ENCODE measurements at places on chromosomes 2 and 18. TPM values are rescaled to one million over a fixed set of nuclear protein-coding genes. Genes with fewer than 3 reads are reported as not detected.

DNA sequence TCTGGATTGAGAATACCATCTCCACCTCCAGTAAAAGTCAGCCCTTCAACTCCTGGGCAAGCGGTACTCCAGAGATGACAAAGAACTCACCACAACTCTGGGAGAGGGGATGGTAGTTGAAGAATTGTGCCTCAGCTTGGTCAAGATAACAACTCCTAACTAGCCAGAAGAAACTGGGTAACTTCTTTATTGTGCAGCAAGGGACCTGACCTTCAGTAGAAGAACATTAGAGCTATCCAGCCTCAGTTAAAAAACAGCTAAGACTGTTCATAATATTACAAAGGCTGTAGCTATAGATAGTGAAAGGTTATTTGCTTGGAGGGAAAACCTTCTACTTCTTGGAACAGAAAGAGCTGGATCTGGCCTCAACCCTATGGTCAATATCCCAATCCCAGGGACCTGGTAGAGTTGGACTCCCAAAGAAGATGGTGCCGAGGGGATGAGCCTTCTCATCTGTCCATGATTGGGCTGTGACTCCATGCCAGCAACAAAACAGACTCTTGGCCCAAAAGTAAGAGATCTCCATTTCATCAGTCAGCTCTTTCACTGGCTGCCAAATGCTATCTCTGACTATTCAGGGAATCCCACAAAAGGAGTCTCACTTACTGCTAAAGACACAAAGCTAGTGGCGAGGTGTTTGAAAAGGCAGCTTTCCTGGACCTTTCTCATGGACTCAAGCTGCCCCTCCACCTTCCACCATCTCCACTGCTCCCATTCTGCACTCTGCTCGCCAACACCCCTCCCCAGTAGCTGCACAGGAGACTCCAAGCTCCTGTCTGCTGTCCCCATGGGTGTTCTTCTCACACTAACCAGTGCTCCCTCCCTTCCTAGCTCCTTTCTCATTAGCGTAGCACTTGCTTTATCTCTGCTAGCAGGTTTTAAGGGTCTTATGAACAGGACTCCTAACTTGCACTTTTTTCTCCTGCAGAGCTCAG, 145.8 kb downstream of the CAPN13 start:
- H3K4me1 ChIP-seq, result no peaks in the 10 kb centered on the region
- H3K36me3 ChIP-seq, result no peaks in the 10 kb centered on the region
- no peak overlapping the region for H3K4me3 ChIP-seq
- DNase-seq, result no peak
- H3K27ac ChIP-seq, result no peak overlapping the region
- no peaks in the 10 kb centered on the region for H3K27me3 ChIP-seq

GRCh38 chr2:172403402-172403801, 24.0 kb upstream of the ITGA6 start:
- H3K4me1 ChIP-seq, result peaks cover 16% of the 10 kb centered on the region
- no peak for DNase-seq
- no peaks in the 10 kb centered on the region for H3K27me3 ChIP-seq
- no peak overlapping the region for H3K27ac ChIP-seq
- no peak overlapping the region for H3K4me3 ChIP-seq

DNA sequence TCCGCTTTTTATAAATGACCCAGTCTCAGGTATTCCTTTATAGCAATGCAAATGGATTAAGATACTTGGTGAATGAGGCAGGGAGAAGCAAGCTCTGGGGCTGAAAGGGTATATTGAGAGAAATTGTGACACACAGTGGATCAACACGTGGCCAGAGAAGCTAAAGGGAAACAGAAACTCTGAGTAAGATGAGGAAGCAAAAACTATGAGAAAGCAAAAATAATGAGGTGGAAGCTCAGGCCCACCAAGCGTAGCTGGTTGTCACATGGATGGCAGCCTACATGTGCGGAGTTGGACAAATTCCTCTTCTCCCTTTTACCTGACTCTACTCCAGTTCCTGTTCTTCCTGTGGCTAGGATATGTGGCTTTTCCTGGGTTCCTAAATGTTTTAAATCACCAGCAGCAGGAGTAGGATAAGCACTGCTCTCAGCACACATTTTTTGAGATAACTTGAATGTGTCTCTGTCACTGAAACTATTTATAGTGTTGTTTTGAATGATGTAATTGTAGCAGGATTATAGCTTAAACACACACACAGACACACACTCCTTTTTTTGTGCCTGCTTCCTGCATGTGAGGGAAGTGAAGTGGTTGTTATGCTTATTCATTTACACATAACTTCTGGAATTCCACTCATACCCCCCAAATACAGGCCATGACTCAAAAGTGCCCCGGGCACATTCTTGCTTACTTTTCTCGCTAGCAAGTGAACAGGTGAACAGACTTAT, 30.1 kb upstream of the EPC2 start:
- no peak overlapping the region for H3K27ac ChIP-seq
- no peak overlapping the region for H3K4me3 ChIP-seq
- H3K4me1 ChIP-seq, result peaks cover 2% of the 10 kb centered on the region
- H3K27me3 ChIP-seq, result no peaks in the 10 kb centered on the region

The KLHL41 gene
- total RNA-seq, result 5.2 TPM

DNA sequence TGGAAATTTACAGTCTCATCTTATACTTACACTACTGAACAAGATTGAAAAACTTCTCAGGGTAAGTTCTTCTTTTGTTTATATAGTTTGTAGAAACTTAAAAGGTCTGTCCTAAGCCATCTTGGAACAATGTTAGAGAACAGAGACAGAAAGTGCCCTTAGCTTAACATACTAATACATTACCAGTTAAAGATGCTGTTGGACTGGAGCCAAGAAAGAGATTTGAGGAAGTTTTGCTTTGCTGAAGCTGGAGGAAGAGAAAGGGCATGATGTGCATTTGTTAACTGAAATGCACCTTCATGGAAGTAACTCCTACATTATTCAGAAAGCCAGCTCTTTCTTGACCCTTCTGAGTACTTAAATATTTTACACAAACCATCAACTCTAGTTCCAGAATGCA, 66.5 kb upstream of the TNFRSF11A start:
- H3K4me3 ChIP-seq, result no peak overlapping the region
- H3K36me3 ChIP-seq, result peaks cover 10% of the 10 kb centered on the region
- no peak overlapping the region for H3K27ac ChIP-seq
- no peaks in the 10 kb centered on the region for H3K27me3 ChIP-seq
- no peaks in the 10 kb centered on the region for H3K4me1 ChIP-seq
- DNase-seq, result no peak

GRCh38 chr2:67656875-67657274, 259.7 kb downstream of the ETAA1 start:
- H3K27ac ChIP-seq, result no peak overlapping the region
- no peak for DNase-seq
- no peaks in the 10 kb centered on the region for H3K4me1 ChIP-seq
- H3K27me3 ChIP-seq, result no peaks in the 10 kb centered on the region
- no peaks in the 10 kb centered on the region for H3K36me3 ChIP-seq

DNA sequence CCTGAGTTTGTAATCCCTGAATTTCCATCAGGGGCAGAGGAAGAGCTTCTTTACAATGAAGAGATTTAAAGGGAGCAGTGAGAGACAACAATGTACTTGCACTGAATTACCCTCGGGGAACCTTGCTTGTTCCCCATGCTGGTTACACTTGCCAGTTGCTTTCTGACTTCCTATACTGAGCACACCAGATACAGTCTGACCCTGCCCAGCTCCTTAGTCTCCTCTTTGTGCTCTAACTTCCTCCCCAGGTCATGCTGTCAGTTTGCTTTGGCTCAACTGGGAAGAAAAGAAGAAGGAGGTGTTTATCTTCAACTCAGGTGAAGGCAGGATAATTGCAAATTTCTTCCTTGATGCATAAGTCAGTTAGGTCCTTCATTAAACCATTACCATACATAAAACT, 658.4 kb downstream of the NYAP2 start:
- H3K4me1 ChIP-seq, result no peaks in the 10 kb centered on the region
- no peaks in the 10 kb centered on the region for H3K36me3 ChIP-seq
- no peaks in the 10 kb centered on the region for H3K27me3 ChIP-seq
- no peak for DNase-seq

All from thymus (tissue), 14 donors.